Lung (tissue), 17 donors: ENCODE measurements at places on chromosomes 5 and 9. TPM values are rescaled to one million over a fixed set of nuclear protein-coding genes. Genes with fewer than 3 reads are reported as not detected.
A peak's percentile ranks its signal among the peaks of the same experiment; 100 is the strongest.

GRCh38 chr5:154227090-154227489 lies 36.6 kb downstream of the GALNT10 start:
- DNase-seq, result no peak

Gene LHX3
- not detected for total RNA-seq

DNA sequence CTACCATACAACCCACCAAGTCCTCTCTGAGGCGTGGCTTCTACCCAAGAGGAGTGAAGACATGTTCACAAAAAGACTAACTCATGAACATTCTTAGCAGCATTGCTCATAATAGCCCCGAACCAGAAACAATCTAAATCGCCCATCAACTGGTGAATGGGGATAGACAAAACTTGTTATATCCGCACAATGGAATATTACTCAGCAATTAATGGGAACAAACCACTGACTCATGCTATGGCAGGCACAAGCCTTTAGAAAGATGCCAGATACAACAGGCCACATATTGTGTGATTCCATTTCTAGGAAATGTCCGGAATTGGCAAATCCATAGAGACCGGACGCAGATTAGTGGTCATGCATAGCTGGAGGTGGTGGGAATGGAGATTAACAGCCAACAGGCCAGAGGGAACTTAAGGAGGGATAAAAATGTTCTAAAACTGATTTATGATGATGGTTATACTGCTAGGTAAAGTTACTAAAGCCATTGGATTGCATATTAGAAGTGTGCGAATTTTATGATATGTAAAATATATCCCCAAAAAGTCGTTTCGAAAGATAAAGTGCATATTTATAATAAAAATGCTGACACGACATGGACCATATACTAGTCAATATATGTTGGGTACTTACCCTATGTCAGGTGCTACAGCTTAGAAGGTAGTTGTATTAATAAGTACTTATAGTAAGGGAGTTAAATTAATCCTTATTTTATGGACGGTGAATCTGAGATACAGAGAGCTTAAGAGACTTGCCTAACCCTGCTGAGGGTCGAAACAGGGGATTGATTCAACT lies 55.4 kb downstream of the LHX2 start:
- DNase-seq, result no peak

DNA sequence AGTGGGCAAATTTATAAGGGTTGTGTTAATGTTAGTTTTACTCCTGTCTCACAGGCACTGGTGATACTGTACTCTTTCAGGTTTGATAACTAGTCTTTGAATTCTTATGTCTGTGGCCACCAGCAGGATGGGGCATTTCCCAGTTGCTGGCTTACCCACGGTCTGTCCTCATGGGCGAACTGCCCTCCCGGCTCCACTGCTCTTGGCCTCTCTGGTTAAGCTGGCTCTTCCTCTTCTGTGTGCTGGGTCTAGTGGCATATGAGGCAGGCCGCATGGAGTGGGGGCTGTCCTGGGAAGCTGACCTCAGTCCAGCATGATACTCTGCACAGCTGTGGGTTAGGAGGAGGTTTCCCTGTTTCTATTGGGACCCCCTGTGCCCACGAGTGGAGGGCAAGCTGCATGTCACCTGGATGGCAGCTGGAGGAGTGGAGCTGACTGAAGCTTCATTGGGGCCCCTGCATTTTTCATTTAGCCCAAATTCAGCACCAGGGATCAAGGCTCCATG lies 19.5 kb downstream of the PHF2 start:
- no peak for DNase-seq

DNA sequence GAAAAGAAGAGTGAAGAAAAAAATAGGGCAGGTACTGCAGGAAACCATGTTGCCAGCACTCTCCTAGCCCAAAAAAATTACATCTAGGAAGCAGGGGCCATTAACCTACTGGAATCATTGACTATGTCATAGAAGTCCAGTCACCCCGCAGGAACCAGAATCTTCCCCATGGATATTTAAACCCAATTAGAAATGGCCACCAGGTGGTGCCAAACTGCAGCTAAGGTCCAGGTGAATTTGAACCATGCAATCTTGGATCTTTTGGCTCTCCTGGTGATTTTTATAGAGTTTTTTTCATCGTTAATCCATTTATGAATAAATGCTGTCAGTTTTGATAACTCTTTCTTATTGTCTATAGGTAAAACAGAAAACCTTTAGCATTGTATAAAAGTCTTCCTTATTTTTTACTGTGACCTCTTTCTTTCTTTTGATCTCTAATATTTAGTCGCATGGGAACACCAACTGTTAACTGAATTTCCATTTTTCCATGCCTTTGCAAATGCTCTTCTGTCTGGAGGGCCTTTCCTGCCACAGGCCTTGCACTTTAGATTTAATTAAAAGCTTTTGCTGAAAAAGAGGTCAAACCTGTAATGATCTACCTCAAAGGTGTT lies 147.5 kb upstream of the FGF10 start:
- DNase-seq, result no peak

DNA sequence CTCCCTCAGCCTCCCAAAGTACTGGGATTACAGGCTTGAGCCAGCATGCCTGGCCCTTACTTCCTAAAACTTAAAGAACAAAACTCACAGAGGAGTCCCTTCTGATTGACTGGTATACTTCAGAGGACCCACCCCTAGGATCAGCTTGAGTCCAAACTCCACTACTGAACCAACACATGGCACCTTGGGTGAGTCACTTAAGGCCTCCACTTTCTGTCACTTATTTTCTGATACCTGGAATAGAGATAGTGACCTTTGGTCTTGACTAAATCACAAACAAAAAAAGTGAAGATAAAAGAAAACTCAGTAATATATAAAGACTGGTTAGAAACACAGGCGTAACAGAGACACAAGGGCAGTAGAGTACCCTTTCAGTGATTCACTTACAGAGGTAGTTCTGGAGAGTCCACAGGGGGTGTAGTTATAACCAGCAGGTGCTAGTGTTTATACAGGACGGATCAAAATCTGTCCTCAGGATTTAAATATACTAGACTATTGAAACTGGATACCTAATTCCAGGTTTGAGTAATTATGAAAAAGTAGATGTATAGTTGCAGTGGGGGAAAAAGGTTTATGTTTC lies 274.3 kb upstream of the ANKRD55 start:
- DNase-seq, result no peak

DNA sequence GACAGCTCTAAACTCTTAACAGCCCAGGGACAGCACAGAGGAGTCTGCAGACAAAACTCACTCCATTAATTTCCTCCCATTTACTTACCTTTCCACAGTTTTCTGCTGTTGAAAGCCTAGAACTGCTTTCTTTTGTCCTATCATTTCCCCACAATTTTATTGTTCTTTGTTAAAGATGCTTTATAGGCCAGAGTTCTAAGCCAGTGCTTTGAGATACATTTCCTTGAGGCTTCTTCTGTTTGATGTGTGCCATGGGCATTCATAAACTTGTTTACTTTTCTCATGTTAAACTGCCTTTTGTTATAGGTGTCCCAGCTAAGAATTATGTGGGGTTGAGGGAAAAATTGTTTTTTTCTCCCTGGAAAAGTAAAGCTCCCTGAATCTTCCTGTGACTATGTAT lies 25.9 kb upstream of the SUB1 start:
- no peak for DNase-seq

Gene LIX1
- total RNA-seq, result 0.11 TPM

Gene NR3C1
- 70.0 TPM for total RNA-seq

Gene SAPCD2
- total RNA-seq, result 1.7 TPM

Gene SLC6A3
- total RNA-seq, result 0.95 TPM

Gene FBXL7
- 15.5 TPM for total RNA-seq

Gene RABGAP1
- total RNA-seq, result 103 TPM

Gene TRIM52
- total RNA-seq, result 16.1 TPM

DNA sequence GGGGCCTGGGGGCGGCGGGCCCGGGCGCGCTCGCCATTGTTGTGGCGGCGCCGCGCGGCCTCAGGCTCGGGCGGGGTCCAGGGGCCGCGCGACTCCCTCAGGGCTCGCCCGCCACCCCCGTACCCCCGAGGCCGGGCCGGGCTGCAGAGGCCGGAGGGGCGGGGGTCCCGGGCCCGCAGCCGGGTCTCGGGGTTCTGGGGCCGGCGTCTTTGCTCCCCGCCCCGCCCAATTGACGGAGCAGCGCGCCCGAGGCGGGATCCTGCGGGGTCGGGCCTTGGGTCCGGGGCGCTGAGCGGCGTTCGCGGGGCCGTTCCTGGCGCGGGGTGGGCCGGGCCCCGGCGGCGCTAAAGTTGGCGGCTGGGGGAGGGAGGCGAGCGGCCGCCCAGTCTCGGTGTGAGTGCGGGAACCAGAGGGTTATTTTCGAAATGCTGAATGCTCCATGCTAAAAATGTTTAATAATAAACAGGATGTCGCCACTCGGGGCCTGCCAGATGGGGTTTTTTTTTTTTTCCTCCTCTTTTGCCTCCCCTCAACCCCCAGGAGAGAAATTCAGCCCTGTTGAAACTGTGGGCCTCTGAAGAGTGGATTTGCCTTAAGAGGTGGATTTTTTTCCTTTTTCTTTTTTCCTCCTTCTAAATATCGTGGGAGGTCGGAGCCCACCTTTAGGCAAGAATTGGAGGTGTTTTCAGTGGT lies 724 bp downstream of the PRRC2B start:
- DNase-seq, result peak; percentile 79
